EL (cell line): ENCODE measurements at places on chromosomes 16 and 17.
A peak's percentile ranks its signal among the peaks of the same experiment; 100 is the strongest.

- peak; percentile 76 for DNase-seq
These were observed 31.4 kb downstream of the DHX38 start for GRCh38 chr16:72124761-72125634.

DNA sequence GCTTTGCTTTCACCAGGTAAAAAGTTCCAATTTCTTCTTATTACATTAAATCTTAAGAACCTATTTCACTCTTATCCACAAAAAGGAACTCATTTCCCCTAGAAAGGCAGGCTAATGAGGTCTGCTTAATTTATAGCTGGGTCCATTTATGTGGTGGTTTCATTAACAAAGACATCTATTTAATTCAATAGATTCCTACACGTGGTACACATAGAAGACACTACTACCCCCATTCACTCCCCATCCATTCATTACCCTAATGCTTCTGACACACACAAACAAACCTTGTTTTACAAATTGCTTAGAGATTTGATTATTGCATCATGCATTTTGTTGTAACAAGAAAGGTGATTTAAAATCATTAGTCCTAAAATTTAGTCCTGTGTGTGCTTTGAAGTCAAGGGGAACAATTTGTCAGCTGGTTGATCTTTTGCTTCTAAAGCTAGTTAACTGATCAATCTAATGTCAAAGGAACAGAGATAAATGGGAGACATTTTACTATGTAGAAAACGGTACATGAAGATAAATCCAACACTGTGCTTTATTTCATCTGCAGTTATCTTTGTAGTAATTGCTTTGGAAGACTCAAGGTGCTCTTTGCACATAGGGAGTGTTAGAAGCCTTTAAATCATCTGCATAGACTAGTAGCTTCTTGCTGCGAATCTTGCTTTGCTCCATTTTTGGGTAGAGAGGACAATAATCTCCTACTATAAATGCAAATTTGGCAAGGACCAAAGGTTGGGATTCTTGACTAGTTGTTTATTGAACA lies 379.2 kb downstream of the CDH11 start:
- DNase-seq: no peak

GRCh38 chr16:53219371-53219770 lies 164.6 kb downstream of the CHD9 start:
- DNase-seq: no peak

DNA sequence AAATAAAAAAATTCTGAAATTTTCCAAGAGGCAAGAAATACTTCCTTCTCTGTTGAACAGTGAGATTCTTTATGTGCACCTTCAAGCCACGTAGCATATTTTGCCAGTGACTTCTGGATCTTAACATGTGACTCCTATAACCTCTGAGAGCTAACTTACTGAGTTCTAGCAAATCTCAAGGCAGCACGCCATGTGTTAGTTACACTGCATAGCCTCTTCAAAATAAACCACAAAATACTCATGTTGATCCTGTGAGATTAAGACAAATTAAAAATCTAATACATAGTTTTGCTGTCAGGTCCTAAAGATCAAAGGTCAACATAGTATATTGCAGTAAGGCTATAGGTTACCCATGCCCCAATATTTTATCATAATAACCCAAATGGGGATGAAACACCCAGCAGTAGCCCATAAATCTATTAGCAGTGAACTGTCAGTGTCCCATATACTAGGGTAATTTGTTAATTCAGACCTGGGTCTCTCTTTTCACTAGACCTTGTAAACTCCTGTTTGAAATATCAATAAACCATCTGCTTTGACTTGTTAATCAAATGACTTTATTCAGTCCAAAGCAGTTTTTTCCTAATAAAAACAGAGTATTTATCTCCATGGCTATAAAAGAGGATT lies 343.1 kb downstream of the ZFHX3 start:
- no peak for DNase-seq

DNA sequence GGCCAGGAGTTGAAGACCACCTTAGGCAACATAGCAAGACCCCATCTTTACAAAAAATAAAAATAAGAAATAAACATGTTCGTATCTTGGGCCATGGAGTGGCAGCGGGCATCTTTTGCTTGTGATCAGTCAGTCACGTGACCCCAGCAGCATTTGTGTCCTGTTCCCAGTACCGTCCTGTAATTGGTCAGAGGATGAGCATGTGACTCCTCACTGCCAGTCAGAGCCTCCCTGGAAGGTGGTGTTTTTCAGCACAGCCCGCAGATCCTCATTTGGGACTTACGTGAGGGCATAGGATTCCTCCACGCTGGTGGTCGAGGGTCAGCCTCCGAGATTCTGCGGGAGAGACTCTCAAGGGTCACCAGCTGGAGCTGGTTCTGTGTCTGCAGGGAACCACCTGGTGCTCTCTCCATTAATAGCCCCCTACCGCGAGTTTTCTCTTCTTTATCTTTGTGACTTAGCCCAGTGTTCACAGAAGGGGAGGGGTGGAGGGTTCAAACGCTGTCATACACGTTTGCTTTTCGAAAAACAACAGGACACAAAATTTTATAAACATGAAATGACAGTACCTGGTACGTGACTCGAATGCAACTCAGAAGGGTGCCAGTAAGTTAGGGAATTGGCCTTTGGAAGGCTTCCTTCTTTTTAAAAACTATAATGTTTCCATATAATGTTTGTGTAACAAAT lies 17.2 kb downstream of the MRC2 start:
- no peak for DNase-seq

GRCh38 chr17:44416558-44417289 lies 27.3 kb upstream of the ITGA2B start:
- no peak for DNase-seq

GRCh38 chr16:20260215-20261009 lies 66.9 kb downstream of the GP2 start:
- DNase-seq: no peak

- DNase-seq: no peak
These were observed 930.7 kb downstream of the CDH8 start for GRCh38 chr16:61105544-61105943.

- no peak for DNase-seq
These were observed 154.6 kb upstream of the CHMP6 start for GRCh38 chr17:80836971-80837481.

- no peak for DNase-seq
These were observed 2.1 kb downstream of the GSE1 start for GRCh38 chr16:85615014-85615851.

- no peak for DNase-seq
These were observed 13.4 kb downstream of the NATD1 start for GRCh38 chr17:21239680-21240368.

DNA sequence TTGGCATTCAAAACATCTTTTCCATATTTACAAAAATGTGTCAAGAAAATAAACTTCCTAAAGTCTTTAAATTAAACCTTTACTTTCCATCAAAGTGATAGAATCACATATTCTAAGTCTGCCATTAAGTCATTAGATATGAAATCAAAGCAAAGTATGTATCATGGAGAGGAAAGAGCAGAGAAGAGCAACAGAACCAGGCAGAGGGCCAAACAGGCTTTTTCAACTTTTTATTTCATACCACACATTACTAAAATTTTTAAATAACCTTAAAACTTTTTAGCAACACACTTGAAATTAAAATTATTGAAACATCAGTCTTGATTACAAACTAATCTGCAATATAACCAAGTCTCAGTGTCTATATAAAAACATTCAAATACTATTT lies 13.8 kb downstream of the SIAH1 start:
- no peak for DNase-seq
